ENCODE measurements at places on chromosomes 7 and 10.
A peak's percentile ranks its signal among the peaks of the same experiment; 100 is the strongest.

DNA sequence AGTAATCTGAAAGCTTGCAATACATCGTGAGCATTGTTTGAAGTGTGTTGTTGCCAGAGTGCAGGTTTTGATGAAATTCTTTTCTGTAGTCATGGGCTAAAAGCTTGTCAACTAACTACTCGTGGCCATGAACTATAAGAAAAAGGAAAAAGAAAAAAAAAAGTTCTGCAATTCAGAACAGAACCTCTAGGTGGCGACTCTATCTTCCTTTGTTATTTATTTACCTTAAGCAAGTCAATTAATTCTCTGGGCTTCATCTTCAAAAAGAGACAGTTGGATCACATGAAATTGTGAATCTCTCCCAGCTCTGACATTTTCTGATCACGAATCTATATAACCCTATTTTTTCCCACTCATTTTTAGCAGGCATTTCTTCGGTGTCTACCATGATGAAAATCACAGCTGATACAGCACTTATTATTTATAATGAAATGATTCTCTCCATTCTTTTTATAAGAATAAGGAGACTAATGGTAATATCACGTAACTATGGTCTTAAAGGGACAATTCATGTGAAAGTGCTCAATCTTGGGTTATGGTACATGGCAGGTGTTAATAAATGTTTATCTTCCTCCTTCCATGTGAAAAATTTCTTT lies 18.8 kb downstream of the TMEM196 start:
- DNase-seq: no peak

DNA sequence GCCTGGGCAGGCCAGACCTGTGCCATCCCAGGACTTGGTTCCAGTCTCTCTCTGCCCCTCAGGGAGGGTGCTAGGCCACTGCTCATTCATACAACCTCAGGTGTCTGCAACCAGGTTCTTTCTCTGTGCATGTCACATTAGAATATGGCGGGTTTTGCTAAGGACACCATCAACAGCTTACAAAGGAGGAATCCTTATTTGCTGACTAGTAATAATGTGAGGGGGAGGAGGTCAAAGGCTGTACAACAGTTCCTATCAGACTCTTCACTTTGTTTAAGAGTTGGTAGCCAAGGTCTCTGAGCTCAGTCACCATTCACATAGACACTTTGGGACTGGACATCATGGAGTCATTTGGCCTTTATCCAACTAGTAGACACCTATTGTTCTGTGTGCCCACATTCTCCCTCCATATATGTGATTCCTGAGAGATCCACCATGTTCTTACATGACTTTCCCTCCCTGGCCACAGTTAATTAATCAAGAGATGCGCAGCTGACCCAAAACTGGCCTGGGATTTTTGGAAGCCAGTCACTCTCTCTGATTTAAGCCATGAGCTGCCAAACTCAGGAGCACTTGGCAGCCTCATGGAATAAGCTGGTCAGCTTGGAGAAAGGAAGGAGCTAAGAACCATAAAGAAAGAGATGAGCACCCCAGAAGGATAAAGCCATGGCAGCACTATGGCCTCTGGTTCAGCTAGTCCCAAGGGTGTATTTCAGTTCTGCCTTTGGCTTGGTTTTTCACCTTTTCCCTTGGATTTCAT lies 51.2 kb downstream of the DPCD start:
- no peak for DNase-seq

- no peak for DNase-seq
These were observed 28.1 kb downstream of the DLG5 start for GRCh38 chr10:77898323-77899079.

DNA sequence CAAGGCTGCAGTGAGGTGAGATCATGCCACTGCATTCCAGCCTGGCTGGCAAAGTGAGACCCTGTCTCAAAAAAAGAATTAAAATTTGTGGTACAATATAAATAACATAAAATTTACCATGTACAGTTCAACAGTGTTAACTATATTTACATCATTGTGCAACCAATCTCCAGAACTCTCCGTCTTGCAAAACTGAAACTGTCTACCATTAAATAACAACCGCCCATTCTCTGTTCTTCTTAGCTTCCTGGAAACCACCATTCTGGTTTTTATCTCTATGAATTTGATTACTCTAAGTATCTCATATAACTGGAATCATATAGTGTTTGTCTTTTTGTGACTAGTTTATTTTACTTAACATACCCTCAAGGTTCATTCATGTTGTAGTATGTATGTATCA lies 167.6 kb downstream of the AUTS2 start:
- no peak for DNase-seq

DNA sequence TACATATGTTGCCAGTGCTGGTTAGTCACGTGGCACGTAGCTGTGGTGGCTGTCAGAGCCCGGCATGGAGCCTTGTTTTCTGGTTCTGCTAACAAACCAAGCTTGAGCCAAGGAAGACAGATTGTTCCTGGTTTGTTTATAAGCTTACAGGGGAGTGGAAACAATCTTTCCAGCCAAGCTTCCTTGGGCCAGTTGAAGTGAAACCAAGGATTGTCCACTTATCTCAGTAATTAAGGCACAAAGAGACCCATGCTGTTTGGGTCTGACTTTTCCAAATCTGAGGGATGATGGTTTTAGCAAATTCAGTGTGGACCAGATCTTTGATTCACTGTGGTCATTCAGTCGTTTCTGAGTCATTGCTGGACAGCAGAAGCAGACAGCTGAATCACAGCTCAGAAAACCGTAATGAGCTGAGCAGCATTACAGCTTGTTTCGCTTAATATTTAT lies 297.3 kb upstream of the COBL start:
- no peak for DNase-seq

DNA sequence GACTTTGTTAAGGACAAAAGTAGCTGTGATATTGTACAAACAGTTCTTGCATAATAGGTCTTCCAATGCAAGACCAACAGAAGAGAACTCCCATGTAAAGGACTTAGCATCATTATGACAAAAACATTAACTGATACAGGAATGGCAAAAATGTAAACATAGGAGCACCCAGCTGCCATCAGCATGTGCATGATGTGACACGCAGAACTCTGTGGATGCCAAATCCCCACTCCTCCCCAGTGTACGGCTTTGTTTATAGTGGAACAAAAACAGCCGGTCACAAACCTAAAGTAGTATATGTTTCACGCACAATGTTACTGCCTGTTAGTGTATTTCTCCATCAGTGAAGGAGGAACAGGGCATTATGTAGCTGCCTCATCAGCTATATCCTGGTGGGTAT lies 316.0 kb upstream of the AOAH start:
- no peak for DNase-seq

DNA sequence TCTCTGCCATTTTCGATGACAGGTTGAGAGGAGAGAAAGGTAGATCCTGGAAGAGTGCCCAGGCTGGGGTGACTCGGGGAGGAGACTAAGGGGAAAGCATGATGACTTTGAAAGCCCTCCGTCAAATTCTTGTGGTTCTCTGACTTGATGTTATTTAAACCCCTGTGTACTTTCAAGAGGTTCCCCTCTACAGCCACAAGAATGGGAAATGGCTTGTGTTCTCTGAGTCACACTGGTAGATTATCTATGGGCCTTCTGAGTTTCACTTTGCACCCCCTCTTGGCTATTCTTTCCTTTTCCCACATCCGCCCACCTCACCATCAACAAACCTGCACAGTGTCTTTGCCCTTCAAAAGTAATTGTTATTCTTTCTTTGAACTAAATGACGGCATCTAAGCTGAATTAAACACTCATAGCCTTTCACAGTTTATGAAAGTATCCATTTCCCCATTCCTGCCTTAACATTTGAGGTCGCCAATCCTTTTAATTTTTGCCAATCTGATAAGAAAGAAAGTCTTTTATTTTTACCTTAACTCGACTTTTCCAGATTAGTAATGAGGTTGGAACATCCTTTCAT lies 24.1 kb downstream of the PRF1 start:
- DNase-seq: peak; percentile 31

DNA sequence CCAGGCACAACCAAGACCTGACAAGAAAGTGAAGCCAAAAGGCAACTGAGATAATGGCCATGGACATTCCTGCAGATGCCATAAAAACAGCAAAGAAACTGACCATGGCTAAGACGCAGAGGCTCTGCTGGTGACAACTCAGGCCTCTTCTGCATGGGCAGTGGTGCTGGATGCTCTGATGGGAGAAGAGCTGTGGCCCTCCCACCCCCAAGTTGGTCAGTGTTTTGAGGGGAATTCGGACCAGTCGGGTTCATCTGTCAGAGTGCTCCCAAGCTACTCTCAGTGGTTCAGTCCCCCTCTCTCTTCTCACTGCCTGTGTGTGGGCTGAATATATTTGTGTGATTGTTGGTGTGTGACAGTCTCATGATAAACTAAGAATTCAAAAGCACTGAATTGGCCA lies 79.0 kb upstream of the GPR26 start:
- DNase-seq: no peak

- no peak for DNase-seq
These were observed 84.0 kb upstream of the ANLN start for GRCh38 chr7:36305648-36306047.

- DNase-seq: no peak
These were observed 49.2 kb upstream of the SHH start for GRCh38 chr7:155861480-155861868.

GRCh38 chr10:90447831-90448230 lies 410.0 kb downstream of the HTR7 start:
- DNase-seq: no peak

- no peak for DNase-seq
These were observed 26.3 kb upstream of the HMX3 start for GRCh38 chr10:123109466-123109865.

- DNase-seq: no peak
These were observed 22.6 kb upstream of the PRTFDC1 start for GRCh38 chr10:24974976-24975375.

- DNase-seq: no peak
These were observed 24.2 kb upstream of the SMIM30 start for GRCh38 chr7:113142385-113143119.

DNA sequence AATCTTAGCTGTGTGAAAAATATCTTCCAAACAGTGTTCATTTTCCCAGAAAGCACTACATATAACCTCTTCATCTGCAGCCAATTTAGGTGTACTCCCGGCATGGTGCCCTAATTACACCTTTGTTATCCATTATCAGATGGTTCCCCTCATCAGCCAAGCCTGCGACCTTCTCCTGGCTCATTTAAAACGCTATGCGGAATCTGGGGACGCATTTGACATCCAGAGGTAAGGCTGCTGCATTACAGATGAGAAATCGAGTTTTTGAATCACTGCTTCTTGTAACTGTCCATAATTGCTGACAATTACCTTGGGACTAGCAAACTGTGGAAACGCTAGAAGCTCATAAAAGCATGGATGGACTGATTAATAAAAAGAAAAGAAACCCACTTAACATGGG lies 109.5 kb downstream of the PARP12 start:
- no peak for DNase-seq

DNA sequence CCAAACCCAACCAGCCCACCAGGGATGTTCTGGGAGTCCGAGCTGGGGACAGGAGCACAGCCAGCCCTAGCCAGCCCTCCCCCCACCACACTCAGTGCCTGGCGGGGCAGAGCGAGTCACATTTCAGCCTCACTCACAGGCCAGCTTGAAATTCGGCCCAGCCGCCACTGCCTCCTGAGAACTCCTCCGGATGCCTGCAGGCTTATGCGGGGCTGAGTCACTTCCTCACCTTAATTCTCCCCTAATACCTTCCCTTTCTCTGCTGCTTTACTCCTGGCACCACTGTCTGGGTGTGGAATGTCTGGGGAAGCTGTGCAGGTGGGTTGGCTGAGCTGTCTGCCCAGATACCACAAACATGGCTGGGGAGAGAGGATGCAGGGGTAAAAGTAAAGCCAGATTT lies 22.6 kb upstream of the DLG5 start:
- no peak for DNase-seq

- no peak for DNase-seq
These were observed 13.4 kb upstream of the ERCC6 start for GRCh38 chr10:49552277-49552676.

- no peak for DNase-seq
These were observed 371.7 kb downstream of the ZNF716 start for GRCh38 chr7:57821438-57822382.

- DNase-seq: no peak
These were observed 834.3 kb upstream of the C7orf33 start for GRCh38 chr7:147756300-147756699.

DNA sequence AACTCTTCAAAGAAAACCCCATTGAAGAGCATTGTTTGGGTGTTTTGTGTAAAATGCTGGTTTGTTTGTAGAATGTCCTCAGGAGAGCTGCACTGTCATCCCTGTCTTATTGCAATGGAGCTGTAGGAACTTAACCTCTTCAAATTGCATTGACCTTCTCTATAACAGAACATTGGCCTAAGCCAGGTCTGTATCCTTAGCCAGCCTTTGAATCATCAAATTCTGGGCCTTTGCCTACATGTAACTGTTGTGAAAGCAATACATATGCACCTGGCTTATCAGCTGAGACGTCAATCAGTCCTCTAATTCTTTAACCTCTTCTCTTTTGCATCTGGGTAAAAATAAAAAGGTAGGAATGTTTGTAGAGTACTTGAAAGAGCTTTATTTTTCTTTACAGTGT lies 196.0 kb downstream of the CSTF2T start:
- no peak for DNase-seq

DNA sequence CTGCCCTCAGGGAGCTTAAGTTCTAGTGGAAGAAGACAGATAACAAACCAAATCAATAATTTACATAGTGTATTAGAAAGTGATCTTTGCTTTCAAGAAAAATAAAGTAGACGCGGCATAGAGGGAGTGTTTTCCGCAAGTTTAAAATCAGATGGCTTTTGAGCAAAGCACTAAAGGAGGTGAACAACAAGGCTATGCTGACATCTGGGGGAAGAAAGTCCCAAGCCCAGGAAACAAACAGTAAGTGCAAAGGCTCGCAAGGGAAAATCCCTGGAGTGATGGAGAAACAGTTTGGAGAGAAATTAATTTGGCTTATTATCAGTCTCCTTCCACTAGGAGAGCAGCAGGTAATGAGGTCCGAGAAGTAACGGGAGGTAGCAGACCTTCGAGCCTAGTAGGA lies 1.9 kb upstream of the CNNM2 start:
- no peak for DNase-seq
